H9 (cell line): ENCODE measurements at places on chromosomes 16 and 17. TPM values are rescaled to one million over a fixed set of nuclear protein-coding genes. Genes with fewer than 3 reads are reported as not detected.

MYH1 gene
- total RNA-seq, result not detected in 2 replicates

ITGAD gene
- total RNA-seq, result not detected in 2 replicates

KIFC3 gene
- total RNA-seq, result 3.5 and 5.0 TPM in 2 replicates

SPATA22 gene
- not detected in 2 replicates for total RNA-seq

GJD3 gene
- total RNA-seq, result not detected in 2 replicates

TBC1D3K gene
- not detected in 2 replicates for total RNA-seq

KRTAP3-2 gene
- total RNA-seq, result not detected in 2 replicates

DNA sequence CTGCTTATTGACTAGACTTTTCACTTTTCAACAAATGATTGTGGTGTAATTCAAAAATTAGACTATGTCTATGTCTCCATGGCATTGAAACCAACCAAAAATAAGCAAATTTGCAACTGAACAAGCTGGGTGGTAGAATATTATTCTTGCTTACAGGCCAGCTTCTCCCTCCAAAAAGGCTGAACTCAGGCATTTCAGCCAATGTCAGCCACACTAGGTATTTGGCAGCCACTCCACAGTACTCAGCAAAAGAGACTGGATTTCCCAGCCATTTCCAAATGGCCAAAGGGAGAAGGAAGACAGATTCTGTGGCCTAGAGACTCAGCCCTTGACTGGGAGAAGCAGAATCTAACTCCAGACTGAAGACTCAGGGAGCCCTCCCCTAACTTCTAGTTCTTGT lies 121.8 kb upstream of the IRX5 start:
- no peak for DNase-seq
